ENCODE measurements at places on chromosomes 4 and X.

DNA sequence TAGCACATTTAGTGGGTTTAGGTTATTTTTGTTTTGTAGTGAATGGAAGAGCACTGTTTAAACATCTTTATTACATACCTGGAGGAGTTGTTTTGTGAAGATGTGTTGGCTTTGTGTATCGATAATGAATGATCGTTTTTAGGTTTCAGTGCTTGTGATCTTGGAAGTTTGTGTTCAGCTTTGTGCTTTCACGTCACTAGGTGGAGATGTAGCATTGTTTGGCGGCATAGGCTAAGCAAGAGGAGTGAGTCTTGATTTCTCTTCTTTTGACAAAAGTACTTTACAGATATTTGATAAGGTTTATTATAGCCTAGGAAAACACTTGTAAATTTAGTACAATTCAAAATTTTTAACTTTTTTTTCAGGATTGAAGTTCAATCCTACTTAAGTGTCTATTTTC, 50.4 kb downstream of the PDK3 start:
- no peak for DNase-seq

DNA sequence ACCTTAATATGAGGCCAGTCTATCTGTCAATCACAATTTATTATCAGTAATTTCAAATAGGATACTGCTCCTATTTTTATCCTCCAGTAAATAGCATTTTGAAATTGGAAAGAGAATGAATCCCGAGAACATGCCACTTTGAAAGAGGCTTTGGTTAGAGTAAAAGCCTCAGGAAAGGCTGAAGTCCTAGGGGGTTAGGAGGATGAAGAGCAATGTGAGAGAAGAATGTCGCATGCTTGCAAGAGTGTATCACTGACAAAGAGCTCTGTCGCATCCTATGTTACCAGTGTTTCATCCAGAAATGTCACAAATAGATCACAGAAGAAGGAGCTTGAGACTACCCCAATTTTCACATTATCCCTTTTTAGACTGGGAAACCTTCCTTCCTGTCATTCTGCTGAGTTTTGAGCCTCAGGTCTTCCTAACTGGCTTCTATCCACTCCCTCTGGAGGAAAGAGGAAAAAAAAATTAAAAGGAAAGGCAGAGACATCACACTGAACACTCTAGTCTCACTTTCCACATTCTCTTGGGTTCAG, 39.8 kb downstream of the GPM6A start:
- DNase-seq = no peak

DNA sequence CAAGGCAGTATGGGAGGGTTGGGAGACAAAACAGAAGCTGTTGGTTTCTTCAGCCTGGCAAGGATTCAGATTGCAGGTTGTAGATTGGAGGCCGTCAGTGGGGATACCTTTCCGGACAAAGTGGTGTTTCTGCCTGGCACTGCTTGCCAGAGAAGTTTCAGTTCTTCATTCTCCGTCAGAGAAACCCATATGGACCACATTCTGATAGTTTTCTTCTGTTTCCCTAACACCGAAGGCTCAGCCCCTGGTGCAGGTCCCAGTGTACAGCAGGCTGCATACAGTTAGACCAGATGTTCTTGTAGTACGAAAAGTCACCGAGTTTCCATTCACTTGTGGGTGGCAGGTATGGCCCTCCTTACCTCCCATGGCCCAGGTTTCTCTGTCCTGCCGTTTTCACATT, 107.3 kb downstream of the PTTG2 start:
- no peak for DNase-seq

- DNase-seq = no peak
Measured at GRCh38 chrX:26851981-26852380, 611.2 kb downstream of the PPP4R3C start.

DNA sequence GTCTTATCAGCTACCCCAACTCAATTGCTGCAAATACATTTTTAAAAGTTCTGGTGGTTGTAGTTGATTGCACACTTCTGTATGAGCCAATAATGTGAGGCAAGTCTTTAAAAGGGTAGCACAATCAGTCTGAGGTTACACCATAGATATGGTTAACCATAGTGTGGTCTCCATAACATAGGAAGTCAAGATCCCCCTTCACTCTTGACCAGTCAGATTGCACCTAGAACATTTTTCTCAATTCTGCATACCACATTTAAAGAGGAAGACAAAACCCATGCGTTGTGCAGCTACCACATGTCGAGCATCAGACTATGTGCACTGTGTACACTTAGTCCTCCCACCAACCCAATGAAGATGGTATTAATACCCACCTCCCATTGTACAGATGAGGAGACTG, 26.5 kb upstream of the CYBB start:
- no peak for DNase-seq

DNA sequence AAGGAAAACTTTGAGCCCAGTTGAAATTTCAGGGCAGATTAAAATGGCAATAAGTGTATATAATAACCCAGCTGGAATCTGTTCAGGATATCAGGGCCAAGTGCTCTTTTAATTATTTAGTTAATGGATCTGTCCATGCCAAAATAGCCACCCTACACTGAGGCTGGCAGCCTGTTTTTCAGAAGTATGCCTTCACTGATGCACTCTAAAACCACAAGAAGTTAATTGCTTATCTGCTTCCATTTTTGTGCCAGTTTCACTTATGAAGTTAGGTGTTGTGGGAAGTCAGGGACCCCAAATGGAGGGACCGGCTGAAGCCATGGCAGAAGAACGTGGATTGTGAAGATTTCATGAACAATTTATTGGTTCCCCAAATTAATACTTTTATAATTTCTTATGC, 960.3 kb downstream of the C4orf33 start:
- DNase-seq = no peak

DNA sequence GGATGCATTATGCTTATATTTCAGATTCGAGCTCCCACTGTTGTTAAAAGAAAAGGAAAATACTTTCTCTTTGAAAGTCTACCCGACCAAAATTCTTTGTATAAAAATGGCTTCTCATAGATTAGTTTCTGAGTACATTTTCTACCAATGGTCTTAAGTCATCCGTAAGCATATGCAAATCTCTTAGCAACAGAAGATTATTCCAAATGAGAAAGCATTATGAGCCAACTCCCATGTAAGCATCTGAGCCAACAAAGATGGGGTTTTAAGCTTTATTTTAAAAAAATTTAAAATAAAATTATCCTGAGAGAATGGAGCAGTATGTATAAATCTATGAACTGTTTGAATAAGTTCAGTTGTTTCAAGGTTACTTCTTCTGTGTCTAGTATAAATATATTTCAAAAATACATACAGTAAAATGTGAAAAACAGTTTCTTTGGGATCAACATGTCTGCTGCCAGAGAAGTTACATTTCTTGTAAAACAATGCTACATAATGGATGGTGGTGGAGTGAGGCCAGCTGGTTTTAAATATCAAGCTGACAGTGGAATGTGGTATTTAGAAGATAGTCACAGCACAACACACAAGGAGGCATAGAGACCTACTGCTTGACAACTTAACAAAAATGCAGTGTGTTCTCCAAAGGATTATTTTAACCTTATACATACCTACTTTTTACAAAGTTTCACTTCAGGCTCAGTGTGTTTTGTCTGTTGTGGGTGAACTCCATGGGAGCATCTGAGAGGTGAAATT, 199.5 kb upstream of the DIPK2B start:
- DNase-seq = no peak

DNA sequence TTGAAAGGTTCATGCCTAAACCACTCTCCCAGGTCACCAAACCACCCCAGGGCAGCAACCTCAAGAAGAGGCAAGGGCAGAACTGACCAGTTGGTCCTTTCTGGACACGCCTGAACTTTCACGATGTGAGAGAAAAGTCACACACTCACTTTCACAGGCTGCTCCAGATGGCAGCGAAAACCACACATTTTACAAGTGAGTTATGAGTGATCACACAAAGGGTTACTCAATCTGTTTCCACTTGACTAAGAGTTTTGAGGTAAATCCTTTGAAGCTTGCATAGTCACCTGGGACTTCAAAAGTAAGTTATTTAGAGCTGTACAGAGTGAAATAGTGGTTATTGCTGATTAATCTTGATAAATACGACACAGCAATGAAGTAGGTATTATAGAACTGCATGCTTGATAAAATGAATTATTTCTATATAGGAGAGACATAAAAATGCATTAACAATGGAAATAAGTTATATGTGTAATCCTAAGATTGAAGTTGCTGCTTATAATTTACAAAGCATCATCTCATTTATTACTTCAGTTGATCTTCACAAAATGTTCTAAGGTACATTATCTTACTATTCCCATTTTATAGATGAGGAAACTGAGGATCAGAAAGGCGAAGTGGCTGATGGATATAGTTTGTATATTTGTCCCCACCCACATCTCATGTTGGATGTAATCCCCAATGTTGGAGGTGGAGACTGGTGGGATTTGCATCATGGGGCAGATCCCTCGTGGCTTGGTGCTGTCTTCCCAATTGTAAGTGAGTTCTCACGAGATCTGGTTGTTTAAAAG, 103.0 kb upstream of the KLF3 start:
- DNase-seq = peak; percentile 35

GRCh38 chrX:119067023-119067739, 5.6 kb upstream of the CT47C1 start:
- peak; percentile 49 for DNase-seq

GRCh38 chr4:138609943-138610350, 367.8 kb upstream of the SLC7A11 start:
- no peak for DNase-seq

DNA sequence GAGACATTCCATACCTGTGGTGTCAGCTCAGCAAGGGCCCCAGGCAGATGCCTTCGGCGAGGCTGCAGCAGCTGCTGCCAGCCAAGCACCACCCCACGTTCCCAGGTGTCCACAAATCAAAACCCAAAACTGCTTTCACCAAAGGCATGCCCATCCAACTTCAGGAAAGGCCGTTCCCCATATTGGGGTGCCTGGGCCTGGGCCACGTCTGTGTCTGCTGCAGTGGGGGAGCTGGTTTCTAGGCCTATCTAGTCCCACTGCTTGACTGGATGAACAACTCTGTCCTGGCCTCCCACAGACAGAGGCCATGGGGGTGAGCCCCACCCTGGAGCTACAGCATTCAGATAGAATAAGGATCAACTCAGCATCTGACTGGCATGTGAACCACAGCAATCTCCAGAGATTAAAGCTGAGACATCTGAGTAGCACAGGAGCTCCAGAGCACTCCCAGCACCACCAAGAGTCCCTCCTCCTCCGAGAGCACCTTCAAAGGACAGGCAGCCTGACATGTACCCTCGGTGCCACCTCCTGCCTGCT, 37.0 kb downstream of the NAT8L start:
- DNase-seq = no peak

DNA sequence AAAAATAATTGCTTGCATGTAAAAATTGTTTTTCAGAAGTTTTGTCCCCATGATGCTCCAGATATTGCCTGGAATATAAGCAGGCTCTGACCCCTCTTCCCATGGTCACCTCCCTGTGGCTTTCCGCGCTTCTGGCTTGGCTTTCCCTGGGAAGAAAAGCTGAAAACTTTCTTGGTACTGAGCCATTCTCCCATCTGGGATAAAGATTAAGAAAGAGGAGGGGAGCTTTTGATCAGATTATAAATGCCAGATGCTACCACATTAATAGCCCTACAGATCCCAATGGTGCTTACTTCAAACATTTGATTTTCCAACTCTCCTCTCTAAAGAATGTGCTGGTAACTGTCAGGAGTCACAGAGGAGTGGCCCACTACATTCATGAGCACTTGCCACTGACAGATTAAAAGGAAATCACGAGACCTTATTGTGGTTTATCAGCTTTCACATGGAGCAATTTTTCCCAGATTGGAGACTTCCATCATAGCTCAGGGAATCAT, 54.4 kb upstream of the GAB1 start:
- DNase-seq = no peak

- no peak for DNase-seq
Measured at GRCh38 chrX:257681-258289, 23.4 kb upstream of the PLCXD1 start.

DNA sequence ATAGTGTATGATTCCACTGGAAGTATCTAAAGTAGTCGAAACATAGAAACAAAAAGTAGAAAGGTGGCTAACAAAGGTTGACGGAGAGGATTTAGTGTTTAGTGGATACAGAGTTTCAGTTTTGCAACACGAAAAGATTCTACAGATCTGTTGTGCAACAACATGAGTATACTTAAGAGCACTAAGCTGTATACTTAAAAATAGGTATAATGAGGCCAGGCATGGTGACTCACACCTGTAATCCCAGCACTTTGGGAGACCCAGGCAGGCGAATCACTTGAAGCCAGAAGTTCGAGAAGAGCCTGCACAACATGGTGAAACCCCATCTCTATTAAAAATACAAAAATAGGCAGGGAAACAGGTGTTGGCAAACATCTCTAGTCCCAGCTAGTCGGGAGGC, 7.9 kb upstream of the ATRX start:
- DNase-seq = no peak

- DNase-seq = no peak
Measured at GRCh38 chr4:22430626-22431025, 85.2 kb downstream of the ADGRA3 start.

- DNase-seq = no peak
Measured at GRCh38 chrX:153887385-153887784, 1.4 kb upstream of the L1CAM start.

- no peak for DNase-seq
Measured at GRCh38 chr4:23036921-23037495, 344.3 kb downstream of the GBA3 start.

DNA sequence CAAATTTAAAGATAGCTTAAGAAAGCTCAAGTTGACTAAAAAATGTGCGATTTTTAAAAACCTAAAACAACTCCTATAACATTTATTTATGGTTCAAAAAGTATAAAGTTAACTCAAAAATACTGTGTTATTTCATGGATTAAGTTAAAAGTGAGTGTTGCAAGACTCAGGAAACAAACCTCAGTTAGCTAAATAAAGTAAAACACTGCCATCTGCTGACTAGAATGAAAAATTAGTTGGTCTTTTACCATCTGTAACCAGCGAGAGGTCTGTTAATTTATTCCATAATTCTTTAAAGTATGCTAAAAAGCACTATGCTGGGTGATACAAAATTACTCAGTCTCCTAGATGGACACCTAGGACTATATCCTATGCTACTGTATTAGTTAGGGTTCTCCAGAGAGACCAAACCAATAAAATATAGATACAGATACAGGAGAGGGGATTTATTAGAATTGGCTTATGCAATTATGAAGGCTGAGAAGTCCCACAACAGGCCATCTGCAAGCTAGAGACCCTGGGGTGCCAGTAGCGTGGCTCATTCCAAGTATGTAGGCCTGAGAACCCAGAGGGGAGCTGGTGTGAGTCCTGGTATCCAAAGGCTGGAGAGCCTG, 4.9 kb upstream of the WDFY3 start:
- no peak for DNase-seq

DNA sequence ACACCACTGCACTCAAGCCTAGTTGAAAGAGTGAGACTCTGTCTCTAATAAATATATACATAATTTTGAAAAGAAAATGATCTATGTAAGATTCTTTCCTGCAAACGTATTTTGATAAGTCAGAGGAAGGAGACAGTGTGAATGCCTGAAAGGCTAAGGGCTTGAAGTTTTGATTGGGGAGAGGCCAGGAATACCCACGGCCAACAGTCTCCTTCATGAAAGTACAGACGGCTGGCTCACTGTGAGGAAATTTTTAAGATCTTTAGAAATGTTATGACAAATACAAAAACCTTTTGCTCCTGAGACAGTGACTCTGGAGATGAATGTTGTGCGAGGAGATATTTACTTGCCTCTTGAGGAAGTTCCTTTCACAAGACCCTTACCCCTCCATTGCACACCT, 111.4 kb upstream of the KLHL13 start:
- DNase-seq = no peak

Measured in activated naive CD4-positive, alpha-beta T cell treated with anti-CD3 and anti-CD28 coated beads, Interleukin-2, amount 50 U/mL, for 16 hours (primary cell).